Fibroblast of villous mesenchyme (primary cell): ENCODE measurements at places on chromosomes 3 and 15.

GRCh38 chr3:2863127-2863526, 247.0 kb downstream of the IL5RA start:
- no peak for DNase-seq

GRCh38 chr15:77643764-77644163, 11.1 kb upstream of the LINGO1 start:
- no peak for DNase-seq

- DNase-seq, result no peak
These were observed 12.1 kb upstream of the FBLN2 start for GRCh38 chr3:13536832-13537231.

DNA sequence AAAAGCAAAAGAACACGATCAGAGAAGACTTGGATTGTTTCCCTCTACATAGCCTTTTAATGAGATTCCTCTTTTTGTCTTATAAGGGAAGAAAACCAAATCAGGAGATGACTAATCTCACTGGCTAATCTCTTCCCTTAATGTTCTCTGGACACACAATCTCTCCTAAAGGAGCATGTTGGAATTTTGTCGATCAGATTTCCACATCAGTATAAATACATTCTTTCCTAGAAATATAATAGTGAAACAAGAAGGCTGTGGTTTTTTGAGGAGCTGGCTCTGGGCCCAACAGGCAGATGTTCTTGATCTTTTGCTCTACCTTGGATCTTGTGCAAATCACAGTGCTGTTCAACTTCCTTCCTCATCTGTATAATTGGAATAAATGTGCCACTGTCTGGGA, 94.0 kb downstream of the GTPBP8 start:
- DNase-seq, result peak; percentile 77

- no peak for DNase-seq
These were observed 47.3 kb upstream of the NR2C2 start for GRCh38 chr3:14899993-14900618.

GRCh38 chr3:195802261-195802701, 9.4 kb downstream of the MUC4 start:
- DNase-seq, result no peak

DNA sequence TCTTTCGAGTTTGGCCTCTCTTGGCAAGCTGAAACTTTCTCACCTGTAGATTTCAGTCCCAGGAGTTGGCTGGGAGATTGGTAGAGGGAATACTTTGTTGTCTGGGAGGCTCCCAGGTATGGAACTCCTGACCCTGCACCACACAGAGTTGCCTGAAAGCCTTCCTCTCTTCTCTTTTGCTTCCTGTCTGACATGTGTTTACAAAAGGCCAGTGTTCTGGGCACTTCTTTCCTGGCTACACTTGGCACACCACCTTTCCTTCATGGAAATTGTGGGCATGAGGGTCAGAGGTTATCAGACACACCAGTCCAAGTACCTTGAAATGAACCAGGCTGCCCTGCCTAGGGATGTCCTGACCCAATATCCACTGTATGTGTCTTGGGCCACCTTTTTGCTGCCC, 123.7 kb downstream of the ABHD5 start:
- DNase-seq, result no peak

GRCh38 chr3:27554706-27555105, 70.5 kb upstream of the SLC4A7 start:
- DNase-seq, result no peak

DNA sequence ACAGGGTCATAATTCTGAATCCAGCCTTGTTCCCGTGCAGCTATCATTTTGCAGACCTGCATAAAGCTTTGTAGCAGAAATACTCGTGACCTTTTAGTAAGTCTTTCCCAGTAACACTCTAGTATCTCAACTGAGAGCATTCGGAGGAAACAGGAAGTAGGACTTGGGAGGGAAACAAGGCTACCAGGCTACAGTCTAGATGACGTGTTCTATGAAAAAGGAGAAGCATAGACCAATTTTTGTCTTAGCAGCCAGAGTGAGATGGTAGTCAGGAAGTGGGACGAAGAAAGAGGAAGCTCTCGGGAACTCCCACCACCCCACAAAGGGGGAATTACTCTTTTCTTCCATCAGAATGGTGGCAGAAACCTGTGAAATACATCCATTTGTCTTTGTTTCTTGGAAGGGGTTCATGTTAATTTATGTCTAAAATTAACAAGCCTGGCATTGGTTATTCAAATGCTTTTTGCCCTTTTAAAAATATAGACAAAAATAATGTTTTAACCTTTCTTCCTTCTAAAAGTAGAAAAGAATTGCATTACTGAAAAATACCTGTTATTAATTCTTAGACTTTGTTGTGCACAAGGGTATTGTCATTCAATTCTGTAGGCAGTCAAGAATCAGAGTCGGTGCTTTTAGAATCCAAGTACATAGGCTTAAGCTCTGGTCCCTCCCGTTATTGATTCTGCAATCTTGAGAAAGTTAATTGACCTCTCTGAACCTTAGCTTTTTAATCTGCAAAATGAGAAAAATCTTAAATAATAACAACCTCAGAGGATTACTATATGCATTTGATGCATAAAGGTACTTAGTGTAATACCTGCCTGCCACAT, 1.6 kb upstream of the SUCNR1 start:
- peak; percentile 48 for DNase-seq

GRCh38 chr3:120622870-120623726, 27.0 kb downstream of the NDUFB4 start:
- peak; percentile 32 for DNase-seq

GRCh38 chr3:164387236-164387635, 691.1 kb downstream of the SI start:
- DNase-seq, result no peak

DNA sequence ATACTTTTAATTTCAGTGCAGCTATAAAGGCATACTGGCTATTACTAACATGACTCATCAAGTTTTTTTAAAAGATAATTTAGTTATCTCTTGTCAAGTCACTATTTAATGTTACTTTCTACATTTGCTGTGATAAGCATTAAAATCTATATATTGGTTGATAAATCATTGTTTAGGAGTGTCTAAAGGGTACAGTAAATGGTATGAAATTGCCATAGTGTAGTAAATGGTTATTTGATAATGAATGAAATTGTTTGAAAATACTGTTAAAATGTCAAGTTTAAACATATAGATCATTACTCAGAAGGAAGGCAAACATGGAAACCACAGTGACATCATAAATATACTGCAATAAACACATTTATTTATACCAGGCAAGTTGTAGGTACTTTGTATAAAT, 13.2 kb upstream of the BNIP2 start:
- no peak for DNase-seq

- no peak for DNase-seq
These were observed 11.3 kb downstream of the TBC1D2B start for GRCh38 chr15:78065973-78066946.

DNA sequence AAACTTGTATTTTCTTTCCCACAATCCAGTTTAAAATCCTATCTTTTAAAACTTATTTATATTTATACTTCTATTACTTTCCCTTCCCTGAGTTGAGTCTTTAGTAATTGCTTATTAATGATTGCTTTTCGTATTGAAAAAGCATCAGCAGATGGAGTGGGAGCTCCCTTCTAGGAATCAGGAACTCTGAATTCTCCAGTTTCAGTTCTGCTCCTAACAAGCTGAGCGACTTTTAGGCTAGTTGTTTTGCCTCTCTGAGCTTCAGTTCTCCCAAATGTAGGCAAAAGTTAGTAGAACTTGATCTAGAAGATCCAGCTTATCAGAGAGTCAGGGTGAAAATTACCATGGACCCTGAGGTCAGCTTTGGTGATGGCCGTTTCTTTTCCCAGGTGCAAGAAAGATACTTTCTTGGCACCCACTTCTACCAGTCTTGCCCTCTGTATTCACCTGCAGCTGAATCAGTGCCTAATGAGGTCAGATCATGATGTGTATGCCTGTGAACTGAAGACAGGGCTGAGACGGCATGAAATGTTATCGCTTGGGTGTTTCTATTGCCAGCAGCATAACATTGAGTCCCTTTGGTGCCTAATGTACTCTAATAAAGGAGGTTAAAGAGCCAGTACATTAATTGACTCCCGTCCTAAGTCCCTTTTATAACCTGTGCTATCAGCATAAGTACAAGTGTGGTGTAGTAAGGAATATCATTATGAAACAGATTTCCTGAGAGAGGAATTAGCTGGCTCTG, 194.5 kb upstream of the TBC1D5 start:
- DNase-seq, result no peak

- DNase-seq, result peak; percentile 44
These were observed 52.8 kb downstream of the CDIN1 start for GRCh38 chr15:36632226-36632625.

DNA sequence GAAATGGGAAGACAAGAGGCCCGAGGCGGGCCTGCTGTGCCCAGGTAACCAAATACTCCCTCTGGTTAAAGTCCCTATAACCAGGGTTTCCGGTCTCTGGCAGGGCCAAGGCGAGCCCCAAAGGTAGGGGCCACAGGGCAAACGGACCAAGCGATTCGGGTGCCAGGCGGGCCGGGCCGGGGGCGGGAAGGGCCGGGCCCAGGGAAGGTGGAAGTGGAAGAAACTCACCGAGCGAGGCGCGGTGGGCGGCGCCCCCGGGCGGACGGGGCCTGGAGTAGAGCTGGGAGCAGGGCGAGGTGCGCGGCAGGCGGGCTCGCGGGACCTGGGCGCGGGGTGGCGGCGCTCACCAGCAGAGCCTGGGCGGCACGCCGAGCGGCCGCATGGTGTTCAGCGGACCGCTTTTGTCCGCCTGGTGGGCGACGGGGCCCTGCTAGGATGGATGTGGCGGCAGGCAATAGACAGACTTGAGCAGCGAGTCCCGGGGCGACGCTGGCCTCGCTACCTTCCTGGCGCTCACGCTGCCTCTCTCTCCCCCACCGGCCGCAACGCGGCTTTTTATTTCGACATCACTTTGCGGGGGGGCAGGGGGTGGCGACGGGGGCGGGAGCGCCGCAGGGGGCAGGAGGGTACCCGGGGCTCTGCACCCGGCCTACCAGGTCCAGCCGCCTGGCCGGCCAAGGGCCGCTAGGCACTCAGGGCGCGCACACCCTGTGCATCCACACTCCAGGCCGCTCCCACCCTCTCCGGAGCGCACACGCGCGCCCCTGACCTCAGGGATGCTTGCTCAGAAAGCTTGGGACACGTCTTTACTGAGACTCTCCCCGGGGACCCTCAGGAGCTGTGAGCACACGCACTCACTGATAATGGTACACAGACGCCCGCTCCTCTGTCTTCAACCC, at the start of gene GATA2:
Gene GATA2 (minus strand): TSS at position 531 of the 899 bp plus-strand sequence. CDS start 6,170 bp downstream, outside the sequence.
- DNase-seq, result peak; percentile 33

- DNase-seq, result no peak
These were observed 259.2 kb downstream of the SLCO3A1 start for GRCh38 chr15:92112711-92113110.

DNA sequence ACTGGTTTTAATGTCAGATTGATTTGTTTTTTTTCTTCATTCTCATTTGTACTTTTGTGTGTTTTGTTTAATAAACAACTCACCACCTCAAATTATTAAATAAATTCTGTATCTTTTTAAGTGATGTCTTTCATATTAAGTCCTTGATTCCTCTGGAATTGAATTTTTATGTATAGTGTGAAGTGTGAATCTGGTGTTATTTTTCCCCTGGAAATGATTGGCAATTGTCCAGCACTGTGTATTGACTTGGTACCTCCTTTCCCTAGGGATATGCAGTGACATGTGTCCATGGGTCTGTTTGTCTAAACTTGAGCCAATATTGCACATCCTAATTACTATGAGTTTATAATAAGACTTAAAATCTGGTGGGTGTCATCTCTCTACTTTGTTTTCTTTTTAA, 2.1 kb downstream of the RNU5B-1 start:
- DNase-seq, result no peak

DNA sequence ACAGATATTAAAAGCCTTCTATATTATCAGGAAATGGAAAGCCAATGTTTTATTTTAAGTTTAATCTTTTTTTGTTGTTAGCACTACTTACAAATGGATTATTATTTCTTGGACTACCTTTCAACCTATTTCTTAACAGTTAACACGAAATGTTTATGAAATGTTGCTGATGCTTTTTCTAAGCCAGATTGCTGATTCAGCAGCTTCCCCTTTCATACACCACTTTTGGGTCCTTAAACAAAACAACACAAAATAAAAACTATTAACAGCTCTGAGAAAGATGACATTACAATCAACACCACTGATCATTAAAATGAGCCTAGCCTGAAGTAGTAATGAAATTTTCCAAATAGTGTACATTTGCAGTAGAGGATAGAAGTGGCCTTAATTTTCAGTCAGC, 99.2 kb upstream of the VEPH1 start:
- no peak for DNase-seq

DNA sequence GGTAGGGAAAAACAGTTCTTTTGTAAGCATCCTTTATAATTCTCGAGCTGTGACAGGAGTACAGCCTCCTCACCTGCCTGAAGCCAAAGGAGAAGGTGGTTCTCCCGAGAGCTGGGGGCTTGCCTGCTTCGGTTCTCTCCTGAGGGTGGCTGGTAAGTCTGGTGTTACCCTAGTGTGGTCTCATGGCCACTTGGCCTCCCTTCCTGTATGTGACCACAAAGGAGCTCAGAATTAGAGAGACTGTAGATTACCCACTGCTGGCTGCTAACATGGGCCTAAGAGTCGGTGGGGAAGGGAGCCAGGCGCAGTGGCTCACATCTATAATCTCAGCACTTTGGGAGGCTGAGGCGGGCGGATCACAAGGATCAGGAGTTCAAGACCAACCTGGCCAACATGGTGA, 12.6 kb downstream of the PDHB start:
- DNase-seq, result no peak

DNA sequence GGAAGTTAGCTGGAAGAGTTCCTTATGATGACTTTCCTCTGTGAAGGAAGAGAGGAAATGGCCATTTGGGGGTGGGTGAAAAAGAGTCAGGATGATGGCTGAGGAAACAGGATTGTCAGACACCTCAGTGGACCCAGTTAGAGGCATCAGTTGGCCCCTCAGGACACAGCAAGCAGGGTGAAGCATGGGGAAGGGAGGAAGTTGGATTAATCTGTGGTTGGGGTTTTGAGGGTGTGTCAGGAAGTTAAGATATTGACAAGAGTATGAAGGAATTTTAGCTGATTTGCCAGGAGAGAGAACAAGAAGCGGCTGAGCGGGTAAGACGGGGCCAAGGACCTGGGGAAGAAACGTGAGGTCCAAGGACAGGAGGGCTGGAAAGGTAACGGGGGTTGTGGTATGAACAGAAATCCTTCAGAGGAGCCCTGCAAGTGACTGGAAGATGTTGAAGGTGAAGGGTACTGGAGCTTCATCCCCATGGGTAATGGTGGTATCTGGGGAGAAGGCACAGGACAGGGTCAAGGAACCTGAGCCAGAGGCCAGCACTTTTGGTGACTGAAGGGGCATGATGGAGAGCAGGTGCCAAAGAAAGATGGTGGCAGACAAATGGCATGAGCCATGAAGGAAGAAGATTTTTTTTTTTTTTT, 2.7 kb downstream of the UQCC5 start:
- no peak for DNase-seq

- DNase-seq, result peak; percentile 83
These were observed at the start of gene NR2C2 for GRCh38 chr3:14947100-14947885. NR2C2 (plus strand) TSS chr3:14947583; CDS start chr3:15003915, 56,332 bp downstream.
